ENCODE measurements at places on chromosomes 5 and 9. TPM values are rescaled to one million over a fixed set of nuclear protein-coding genes. Genes with fewer than 3 reads are reported as not detected.

C5orf34 gene
- polyA plus RNA-seq, result 3.5 TPM

GRCh38 chr5:142222225-142222865 is 102.5 kb downstream of the SPRY4 start:
- DNase-seq, result no peak

LCN9 gene
- not detected for polyA plus RNA-seq

- DNase-seq, result no peak
Measured at GRCh38 chr9:20996809-20997208, 34.6 kb downstream of the HACD4 start.

KIAA1958 gene
- polyA plus RNA-seq, result 1.5 TPM

GRCh38 chr5:178378527-178379484 is 146.2 kb upstream of the PHYKPL start:
- no peak for DNase-seq

DNA sequence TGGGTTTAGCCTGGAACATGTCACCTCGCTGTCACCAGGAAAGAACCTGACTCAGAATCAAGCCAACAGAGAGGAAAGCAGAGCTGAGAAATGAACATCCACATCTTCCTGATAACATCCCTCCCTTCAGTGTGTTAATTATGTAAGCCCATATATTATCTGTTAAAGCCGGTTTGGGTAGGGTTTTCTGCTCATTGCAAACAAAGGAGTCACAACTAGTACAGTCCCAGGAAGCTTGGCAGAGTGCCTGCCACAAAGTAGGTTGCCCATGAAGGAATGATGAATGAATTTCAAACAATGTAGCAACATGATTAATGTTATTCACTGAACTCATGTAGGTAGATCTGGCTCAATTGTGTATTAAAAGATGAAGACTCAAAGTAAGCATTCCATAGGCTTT is 10.4 kb upstream of the PPARGC1B start:
- no peak for DNase-seq

- no peak for DNase-seq
Measured at GRCh38 chr9:128145951-128146351, 3.3 kb upstream of the LCN2 start.

All from SK-N-SH (cell line).